EH (cell line): ENCODE measurements at places on chromosomes 16 and 17.

DNA sequence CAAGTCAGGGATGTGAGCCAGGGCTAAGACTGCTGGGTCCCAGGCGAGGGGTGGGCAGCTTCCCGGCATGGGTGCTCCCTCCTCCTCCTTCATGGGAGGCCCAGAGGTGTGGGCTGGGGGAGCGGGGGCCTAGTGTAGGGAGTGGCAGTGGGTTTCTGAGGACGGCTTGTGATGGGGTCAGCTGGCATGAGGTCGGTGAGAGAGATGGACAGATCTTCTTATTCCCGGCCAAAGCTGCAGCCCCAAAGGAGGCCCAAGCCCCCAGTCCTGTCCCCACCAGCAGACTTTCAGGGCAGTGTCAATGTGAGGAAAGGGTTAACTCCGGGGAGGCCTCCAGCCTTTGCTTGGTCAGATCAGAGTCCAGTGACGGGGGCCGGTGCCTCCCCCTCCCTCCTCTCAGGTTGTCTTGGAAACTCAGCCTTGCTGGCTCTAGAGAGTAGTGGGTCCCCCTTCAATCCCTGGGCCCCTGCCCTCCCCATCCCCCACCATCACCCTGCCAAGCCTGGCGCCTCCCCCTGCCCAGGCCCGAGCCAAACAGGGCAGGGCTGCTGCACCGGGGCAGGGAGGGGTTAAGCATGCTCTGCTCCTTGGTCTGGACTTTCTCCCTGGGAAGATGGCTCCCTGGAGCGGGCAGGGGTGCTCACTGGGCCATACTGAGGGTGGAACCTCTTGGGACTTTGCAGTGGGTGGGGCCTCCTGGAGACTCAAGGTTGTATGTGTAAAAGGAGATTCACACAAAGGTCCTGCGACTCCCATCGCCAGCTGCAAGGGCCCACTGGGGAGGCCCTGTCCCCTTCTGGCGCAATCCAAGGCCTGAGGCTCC lies 12.4 kb downstream of the NAT9 start:
- no peak for DNase-seq

GRCh38 chr16:68539711-68540239 lies 684 bp downstream of the ZFP90 start:
- peak; percentile 21 for DNase-seq

DNA sequence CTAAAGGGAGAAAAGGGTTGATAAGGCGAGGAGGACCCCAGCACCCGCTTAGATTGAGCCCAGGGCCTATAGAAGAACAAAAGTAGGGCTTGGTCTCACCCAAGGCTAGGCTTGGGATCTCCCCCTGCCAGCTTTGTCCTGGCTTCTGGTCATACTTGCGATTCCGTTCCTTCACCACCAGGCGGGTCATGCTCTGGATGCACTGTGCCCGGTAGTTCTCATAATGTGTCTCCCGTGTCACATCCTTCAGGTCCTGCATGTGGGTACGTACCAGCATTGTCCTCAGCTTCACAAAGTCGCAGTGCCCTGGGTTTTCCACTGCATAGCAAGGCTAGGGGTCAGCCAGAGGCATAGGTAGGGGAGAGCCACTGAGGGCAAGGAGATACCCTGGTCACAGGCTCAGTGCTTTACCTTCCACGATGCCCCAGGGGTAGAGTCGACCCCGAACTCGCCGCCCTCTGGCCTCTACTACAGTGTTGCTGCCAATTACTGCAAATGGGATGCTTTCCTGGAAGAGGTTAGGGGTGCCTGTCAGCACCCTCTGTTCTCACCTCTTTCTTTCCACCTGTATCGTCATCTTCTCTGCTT lies 6.5 kb upstream of the MTMR4 start:
- peak; percentile 46 for DNase-seq

- no peak for DNase-seq
Observed at GRCh38 chr17:81217491-81217890, 5.3 kb downstream of the CEP131 start.

GRCh38 chr17:28285965-28286364 lies 33.0 kb upstream of the TMEM97 start:
- no peak for DNase-seq

- DNase-seq = no peak
Observed at GRCh38 chr16:3484318-3485096, 10.8 kb downstream of the C16orf90 start.

- DNase-seq = no peak
Observed at GRCh38 chr17:82889496-82890338, 49.9 kb upstream of the ZNF750 start.

DNA sequence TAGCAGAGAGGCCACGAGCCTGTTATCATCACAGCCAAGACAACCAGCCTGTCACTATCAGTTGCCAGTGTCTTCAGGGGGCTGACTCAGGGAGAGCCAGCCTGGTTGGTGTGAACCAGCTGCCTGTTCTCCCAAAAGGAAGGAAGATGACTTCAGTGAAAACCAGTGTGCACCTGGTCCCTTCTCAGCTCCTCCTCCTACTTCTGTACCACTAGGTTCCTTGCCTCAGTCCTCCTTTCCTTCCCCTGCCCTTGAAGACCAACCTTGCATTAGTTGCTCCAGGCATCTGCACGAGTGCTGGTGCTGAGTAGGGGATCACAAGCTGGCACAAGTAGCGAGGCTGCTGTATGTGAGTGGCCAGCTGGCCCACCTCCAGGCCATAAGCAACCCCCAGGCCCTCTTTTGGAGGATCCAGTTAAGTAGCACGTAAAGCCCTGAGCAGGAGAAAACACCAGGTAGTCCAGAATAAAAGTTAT lies 8.5 kb downstream of the TUBG1 start:
- DNase-seq = no peak

- DNase-seq = no peak
Observed at GRCh38 chr16:49355933-49356665, 17.5 kb upstream of the C16orf78 start.

GRCh38 chr16:13959626-13960025 lies 39.7 kb downstream of the ERCC4 start:
- DNase-seq = no peak

DNA sequence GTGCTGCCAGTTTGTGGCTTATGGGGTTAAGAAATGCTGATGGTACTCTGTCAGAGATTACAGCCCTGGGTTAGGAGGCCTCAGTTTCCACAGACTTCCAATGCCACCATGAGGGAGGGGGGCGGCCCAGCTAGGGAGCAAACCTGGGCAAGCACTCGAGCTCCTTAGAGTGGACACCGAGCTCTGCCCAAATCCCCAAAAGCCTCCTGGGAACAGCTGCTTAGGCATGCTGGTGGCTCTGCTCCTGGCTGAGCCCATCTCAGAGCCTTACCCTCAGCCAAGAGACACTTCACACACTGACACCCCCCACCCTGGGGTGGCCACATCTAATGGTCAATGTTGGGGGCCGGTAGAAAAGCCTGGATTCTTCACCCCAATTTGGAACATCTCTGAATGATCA lies 66.1 kb downstream of the C16orf78 start:
- DNase-seq = no peak

DNA sequence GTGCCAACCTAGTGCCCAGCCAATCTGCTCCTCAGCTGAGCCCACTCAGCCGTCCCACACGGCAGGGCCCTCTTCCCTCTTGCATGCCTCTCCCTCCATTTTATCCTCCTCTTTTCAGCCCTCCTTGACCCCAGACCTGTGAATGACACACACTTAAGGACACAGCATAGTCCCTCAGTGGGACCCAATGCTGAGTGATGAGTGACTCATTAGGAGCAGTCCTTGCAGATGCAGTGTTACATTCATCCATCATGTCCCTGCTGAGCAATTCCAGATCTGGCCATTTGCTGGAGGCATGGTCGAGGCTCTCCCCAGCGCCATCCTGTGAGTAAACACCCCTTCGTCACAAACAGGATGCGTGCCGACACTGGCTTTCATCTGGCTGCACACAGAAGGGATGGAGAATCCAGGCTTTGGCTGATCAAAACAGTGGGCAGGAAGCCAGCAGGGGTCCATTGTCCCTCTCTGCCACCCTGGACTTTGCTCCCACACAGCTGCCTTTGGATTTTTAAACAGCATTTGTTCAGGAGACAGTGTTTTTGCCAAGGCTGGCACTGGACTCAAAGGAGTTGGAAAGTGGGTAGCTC lies 122.6 kb downstream of the AXIN2 start:
- DNase-seq = peak; percentile 12

DNA sequence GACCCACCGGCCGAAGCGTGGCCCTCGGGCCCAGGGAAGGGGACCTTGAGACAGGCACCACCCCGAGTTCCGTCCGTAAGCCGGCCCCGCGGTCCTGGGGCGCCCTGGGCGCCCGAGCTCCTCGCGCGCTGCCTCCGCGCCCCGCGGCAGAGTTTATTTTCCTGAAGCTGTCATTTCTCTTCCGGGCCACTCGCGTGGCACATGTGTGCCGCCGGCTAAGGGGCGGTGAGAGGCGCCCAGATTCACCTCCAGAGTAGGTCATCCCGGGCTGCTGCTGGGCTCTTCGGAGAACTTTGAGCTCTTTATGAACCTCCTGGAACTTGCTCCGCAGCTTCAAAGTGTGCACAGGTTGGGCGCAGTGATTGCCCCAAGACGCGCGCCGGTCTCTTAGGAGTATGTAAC lies 489 bp downstream of the ZC3H18 start:
- peak; percentile 26 for DNase-seq

GRCh38 chr17:57125866-57126265 lies 40.8 kb downstream of the AKAP1 start:
- DNase-seq = no peak

GRCh38 chr17:28667870-28668269 lies 5.9 kb downstream of the SUPT6H start:
- DNase-seq = no peak
